ENCODE measurements at places on chromosomes 6 and 20.

- DNase-seq: no peak
Measured at GRCh38 chr6:72650081-72650745, 28.3 kb downstream of the KCNQ5 start.

DNA sequence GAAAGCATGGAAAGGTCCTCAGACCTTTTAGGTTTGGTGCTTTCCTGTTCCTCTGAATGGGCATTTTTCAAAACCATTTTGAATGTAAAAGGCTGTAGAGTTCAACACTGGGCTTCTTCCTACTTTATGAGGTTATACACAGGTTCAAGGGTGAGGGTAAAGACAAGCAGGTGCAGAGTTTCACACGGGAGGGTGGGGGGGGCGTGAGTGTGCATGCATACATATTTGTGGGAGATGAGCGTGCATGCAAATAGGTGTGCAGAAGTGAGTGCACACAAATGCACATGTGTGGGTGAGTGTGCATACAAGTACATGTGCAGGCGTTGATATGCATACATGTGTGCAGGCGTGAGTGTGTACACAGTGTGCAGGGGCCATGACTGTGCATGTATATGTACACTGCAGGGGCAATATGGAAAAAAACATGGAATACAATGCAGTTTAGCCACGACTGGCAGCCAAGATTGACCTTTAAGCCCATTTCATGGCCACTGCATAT lies 183.1 kb downstream of the GMPR start:
- no peak for DNase-seq

DNA sequence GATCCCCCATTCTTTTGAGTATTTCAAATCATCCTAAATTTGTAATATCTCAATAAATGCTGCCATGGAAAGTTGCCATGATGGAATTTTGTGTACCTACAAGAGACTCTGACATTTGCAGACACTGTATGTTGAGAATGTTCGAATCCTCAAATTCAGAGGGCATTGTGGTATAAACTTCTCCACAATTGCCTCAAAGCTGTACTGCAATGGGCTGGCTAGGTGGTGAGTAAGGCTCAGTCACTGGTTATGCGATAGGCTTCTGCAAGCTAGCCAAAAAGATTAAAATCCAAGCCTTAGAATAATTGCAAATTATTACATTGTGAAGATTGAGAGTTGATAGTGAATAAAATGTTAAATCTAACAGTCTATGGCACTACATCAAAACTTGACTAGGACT lies 130.2 kb upstream of the CEP162 start:
- no peak for DNase-seq

DNA sequence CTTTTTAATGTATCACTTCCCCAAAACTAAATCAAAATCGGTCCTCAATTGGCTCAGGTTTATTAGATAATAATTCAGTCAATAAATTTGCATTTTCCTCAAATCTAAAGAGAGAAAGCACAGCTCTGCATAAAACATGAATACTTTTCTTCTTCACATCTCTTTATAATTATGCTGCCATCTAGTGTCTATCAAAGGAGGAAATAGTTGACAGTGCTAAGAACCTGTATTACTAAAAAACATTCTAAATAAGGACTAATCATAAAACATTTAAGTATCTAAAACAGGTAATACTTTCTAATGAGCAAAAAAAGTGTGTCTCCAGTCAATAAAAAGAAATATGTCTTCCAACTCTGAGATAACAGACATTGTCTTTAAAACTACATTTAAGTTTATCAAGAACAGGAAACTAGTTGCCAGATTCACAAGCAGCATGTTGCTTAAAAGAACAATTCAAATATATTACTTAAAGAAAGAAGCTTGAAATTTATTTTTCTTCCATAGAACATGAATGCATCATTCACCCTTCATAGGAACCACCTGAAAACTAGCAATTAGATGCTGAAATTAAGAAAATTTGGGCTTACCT lies 56.5 kb upstream of the DST start:
- no peak for DNase-seq

DNA sequence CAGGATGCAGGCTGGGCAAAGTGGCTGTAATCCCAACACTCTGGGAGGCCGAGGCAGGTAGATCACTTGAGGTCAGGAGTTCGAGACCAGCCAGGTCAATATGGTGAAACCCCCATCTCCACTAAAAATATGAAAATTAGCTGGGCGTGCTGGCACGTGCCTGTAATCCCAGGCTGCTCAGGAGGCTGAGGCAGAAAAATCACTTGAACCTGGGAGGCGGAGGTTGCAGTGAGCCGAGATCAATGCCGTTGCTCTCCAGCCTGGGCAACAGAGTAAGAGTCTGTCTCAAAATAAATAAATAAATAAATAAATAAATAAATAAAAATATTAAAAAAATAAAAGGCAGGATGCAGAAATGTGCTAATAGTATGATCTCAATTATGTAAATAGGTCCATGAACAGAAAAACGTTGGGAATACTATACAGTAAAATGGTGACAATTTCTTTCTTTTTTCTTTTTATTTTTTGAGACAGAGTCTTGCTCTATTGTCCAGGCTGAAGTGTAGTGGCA lies 8.4 kb upstream of the CBFA2T2 start:
- DNase-seq: no peak

- no peak for DNase-seq
Measured at GRCh38 chr20:3162080-3162611, 2.5 kb upstream of the FASTKD5 start.

- DNase-seq: no peak
Measured at GRCh38 chr20:53738945-53739798, 145.5 kb upstream of the ZNF217 start.

DNA sequence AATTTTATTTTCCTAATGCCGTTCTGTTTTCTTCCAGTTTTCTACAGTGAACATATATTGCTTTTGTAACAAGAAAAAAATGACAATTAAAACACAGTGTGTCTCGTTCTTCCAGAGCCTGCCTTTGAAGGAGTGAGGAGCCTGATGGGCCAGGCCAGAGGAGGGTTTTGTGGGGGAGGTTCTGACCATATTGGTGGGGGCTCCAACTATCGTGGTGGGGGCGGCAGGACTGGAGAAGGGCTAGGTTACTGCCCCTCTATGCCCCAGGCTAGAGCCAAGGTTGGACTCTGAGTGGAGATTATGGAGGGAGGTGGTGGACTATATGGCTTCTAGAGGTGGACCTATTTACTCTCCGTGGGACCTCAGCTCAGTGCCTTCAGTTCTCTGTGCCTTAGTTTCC lies 24.0 kb downstream of the DLGAP4 start:
- no peak for DNase-seq

DNA sequence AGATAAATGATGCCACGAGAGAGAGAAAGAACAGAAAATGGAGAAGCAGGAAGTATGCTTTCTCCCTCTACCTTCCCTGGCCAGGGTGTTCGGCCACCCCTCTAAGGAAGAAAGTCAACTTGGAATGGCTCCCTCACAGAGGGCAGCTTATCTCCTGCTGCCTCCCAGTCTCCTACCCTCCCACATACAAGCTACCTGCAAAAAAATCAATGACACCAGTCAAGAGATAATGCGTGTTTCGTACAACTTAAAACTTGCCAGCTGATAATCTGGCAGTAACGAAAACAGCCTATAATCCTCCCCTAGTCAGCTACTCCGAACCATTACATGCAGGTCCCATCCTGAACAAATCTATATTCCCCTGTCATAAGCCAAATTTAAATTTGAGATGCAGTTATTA lies 61.7 kb downstream of the BTBD9 start:
- no peak for DNase-seq

All from NCI-H2081 (cell line).